ENCODE measurements at places on chromosomes 7 and 10.

DNA sequence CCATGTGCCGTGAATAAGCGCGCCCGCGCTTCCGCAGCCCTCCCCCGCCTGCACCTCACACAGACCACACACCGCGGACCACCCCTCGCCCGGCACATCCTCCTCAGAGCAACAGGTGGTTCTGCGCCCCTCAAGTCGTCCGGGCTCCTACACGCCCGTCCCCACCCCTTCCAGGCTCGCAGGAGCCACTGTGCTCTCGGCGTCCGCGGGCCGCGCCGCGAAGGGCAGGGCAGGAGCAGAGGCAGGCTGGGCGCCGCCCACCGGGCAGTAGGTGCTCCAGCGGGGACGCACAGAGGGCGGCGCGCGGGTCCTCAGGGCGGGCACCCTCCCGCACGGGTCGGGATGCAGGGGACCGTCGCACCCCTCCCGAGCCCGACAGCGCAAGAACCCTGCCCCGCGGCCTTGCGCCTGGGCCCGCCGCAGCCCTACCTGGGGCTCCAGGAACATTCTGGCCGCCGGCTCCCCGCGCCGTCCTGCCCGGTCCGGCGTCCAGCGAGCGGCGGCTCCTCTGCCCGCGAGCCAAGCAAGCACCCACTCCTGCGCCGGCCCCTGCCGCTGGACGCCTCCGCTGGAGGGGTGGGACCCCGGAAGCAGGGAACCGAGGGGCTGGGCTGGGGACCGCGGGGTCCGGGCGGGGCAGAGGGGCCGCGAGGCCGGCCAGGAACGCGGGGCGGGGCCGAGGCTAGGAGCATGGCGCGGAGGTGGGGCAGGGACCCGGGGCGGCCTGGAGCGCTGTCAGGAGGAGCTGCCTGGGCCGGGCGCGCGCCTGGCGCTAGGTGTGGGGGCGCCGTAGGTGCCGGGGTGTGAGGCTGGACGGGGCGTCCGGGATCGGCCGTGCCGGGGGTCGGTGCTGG lies 37.4 kb downstream of the RASGEF1A start:
- no peak for DNase-seq

- DNase-seq: no peak
Measured at GRCh38 chr7:133345690-133346421, 93.0 kb downstream of the EXOC4 start.

DNA sequence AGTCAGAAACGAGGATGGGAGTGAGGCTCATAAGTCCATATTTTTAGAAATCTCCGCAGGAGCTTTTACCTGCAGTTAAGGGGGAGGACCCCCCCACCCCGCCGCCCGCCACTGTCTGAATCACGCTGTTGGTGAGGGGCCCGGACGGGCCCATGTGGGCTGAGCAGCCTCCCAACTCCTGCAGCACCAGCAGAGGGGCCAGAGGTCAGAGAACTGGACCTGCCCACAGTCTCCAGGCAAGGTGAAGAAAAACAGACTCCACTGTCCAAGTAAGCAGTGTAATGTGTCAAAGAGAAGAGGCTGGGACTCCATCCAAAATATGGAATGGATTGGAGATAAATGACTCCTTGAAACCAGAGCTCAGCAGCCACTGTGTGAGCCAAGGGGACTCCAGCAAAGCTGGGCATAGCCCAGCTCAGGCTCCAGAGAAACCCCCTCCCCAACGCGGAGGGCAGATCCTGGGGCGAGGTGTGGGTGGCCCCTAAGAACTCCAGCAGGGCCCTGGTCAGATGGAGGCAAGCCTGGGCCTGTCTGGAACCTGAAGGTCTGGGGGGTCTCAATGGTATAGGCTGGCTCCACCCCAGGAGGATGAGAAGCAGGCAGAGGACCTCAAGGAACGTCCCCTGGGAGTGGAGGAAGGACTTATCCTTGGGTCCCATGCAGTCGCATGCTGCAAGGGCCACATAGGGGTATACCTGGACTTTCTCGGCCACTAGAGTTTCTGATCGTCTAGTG lies 128.5 kb upstream of the TNS3 start:
- no peak for DNase-seq

DNA sequence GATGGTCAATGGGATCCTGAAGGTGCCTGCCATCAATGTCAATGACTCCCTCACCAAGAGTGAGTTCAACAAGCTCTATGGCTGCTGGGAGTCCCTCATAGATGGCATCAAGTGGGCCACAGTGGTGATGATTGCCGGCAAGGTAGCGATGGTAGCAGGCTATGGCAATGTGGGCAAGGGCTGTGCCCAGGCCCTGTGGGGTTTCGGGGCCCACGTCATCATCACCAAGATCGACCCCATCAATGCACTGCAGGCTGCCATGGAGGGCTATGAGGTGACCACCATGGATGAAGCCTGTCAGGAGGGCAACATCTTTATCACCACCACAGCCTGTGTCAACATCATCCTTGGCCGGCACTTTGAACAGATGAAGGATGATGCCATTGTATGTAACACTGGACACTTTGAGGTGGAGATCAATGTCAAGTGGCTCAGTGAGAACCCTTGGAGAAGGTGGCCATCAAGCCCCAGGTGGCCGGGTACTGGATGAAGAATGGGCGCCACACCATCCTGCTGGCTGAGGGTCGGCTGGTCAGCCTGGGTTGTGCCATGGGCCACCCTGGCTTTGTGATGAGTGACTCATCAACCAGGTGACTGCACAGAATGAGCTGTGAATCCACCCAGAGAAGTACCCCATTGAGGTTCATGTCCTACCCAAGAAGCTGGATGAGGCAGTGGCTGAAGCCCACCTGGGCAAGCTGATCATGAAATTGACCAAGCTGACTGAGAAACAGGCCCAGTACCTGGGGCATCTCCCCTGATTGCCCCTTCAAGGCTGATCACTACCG lies 63.0 kb upstream of the ANTXRL start:
- no peak for DNase-seq

DNA sequence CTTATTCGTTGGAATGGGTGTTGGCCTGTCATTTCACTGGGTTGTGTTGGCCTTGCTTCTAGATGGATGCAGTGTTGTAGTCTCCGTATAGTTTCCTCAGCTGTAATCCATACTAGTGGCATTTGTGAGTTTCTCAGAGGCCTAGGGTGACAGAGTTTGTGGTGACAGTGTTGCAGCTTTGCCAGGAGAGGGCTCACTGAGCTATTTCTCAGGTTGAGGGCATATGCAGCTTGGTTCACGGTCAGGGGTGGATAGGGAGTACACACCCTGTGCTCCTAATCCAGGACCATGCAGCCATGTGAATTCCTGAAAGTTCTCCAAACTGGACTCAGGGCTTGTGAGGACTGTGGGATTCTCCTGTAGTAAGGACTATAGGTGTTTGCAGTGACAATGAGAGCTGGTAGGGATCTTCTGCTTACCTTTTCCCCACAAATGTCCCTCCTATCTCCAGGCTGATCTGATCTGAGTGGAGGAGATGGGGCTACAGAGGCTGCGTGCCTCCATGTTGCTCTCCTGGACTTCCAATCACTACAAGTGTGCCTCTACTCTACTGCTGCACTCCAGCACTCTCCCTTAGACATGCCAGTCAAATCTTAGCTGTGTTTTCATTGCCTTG lies 229.0 kb downstream of the STK31 start:
- DNase-seq: peak; percentile 4

DNA sequence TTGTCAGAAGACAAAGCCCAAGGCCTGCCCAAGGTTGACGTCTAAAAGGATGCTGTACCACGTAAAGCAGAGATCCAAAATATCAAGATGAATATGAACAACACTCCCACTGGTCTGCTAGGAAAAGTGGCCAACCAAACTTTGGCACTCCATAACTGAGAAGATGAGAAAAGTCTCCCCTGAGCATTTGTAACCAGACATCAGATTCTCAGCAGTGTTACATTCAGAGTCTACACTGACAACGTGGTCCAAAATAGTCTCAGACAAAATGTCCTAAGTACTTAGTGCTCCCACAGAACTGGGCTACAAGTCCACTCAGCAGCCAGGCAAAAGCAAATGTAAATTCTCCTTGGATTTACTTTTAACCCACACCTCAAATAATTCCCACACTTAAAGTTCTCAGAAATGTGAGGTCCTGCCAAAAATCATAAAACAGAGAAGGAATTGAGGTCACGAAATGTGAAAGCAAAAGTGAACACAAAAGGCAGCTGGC lies 185.1 kb upstream of the NOBOX start:
- no peak for DNase-seq

DNA sequence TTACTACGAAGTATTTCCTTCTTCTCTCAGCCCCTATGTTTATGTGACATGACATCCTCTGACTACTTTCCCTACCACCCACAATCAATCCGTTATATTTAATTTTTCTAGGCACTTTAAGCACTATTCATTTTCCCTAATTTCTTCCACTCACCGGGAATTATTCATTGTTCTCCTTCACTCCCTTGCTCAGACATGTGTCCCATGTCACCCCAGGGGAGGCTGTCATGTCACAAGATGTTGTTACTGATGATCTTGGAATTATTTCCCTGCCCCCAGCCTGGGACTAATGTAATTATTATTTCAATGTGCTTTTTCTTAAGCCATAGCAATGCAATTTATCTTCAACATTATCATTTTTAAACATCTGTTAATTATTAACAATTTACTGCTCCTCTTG lies 317.2 kb downstream of the PHF14 start:
- no peak for DNase-seq

GRCh38 chr7:93879356-93879755 lies 11.2 kb downstream of the TFPI2 start:
- no peak for DNase-seq

DNA sequence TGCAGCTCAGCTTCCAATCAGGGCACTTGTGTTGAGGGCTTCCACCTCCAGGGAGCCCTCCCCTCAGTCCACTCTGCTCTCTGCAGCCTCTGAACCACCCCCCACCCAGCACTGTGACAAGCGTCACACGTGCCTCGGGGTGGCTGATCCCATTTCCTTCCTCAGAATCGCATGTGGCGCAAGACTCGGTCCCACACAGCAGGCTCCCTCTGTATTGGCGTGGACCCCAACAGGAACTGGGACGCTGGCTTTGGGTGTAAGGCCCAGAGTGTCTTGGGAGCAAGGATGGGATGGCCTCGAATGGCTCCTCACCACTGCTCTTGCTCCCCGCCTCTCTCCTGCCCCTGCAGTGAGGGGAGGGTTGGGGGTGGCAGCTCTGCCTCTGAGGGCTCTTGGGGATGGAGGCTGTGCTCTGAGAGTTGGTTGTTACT lies 4.1 kb downstream of the CPA1 start:
- no peak for DNase-seq

DNA sequence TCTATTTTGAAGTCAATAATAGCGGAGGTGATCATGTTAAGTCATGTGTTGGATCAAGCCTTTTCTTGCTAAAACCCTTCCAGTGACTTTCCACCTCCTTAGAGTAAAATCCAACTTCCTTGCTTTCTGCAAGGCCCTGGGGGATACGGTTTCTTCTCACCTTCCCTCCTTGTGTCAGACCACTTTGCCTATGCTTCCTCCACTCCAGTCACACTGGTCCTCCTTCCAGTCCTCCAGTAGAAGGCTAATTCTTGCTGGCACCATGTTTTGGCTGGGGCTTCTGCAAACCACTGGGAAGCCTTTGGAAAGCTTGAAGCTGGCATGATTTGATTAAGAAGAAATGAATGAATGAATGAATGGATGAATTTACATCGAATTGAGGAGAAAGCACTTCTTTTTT lies 169.5 kb downstream of the PLXDC2 start:
- DNase-seq: no peak

DNA sequence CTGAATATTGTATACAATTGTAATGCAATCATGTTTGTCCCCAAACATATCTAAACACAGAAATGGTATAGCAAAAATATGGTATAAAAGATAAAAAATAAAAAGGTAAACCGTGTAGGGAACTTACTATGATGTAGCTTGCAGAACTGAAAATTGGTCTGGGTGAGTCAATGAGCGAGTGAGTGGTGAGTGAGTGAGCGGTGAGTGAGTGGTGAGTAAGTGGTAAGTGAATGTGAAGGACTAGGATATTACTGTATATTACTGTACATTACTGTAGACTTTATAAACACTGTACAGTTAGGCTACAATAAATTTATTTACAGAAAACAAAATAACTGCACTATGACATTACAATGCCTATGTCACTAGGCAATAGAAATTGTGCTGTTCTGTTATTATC lies 1163.2 kb upstream of the SORCS1 start:
- peak; percentile 2 for DNase-seq

DNA sequence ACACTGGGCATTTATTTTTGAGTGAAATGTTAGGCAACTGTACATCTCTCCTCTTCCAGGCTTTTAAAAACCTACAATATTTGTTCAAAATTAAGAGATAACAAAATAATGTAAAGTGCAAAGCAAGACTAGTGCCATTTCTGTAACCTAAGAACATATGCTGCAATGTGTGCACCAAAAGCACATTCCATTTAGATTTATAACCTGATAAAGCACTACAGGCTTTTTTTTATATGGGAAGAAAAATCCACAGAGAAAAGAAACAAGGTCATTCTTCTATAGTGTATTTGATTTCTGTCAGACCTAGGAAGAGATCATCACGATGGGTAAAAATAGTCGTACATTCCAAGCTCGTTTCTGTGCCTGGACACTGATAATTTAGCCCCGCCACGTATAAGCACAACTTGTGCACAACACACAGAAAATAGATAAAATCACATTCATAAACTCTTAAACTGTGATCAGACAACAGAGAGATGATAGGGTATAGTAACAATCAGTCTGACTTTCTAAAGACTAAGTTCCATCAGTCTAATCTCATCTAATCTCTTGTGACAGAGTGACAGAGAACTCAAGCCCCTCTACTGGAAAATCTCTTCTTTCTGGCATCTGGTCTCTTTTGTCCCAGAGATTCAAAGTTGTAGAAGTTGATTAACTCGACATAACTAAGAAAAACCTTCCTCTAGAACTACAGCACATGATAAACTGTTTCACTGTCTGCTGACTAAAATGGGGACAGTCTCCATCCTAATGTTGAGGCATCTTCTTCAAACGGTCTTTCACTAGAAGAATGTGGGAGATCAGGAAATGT lies 6.7 kb downstream of the LAMB1 start:
- DNase-seq: no peak

DNA sequence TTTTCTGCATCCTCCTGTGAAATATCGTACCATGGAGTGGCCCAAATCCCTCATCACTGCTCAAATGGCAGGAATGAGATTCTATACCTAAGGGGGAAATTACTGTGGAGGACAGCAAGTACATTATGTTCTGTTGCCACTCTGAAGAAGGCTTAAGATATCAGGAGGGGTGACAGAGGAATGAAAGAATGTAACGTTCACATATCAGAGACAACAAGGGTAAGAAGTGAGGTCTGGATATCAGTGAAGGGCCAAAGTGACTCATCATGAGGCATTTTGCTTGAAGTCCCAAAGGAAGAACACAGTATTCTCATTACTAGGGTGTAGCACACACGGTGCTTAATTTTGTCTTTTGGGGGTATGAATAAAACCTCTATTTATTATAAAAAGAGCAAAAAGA lies 71.5 kb upstream of the SLC13A1 start:
- DNase-seq: peak; percentile 10

GRCh38 chr7:111802194-111802772 lies 240.0 kb upstream of the IMMP2L start:
- DNase-seq: no peak

Measured in kidney glomerular epithelial cell (primary cell).